Thoracic aorta (tissue), 2 donors: ENCODE measurements at places on chromosomes 4 and X. TPM values are rescaled to one million over a fixed set of nuclear protein-coding genes. Genes with fewer than 3 reads are reported as not detected.

The SYP gene
- 3.2 TPM for total RNA-seq

The HOPX gene
- 2.0 TPM for total RNA-seq

The GAGE1 gene
- total RNA-seq: not detected

The GPM6B gene
- total RNA-seq: 33.7 TPM

The SLC2A9 gene
- 17.5 TPM for total RNA-seq

The HPRT1 gene
- total RNA-seq: 20.7 TPM

The HDAC6 gene
- total RNA-seq: 125 TPM

The MAGEC2 gene
- not detected for total RNA-seq

The PNMA3 gene
- total RNA-seq: not detected

The FDCSP gene
- not detected for total RNA-seq

The FRAS1 gene
- 7.1 TPM for total RNA-seq

The VEGFC gene
- 20.4 TPM for total RNA-seq

The SPANXA2 gene
- 1.4 TPM for total RNA-seq

The ERVMER34-1 gene
- not detected for total RNA-seq

The MAGEA4 gene
- not detected for total RNA-seq

The FANCB gene
- 1.8 TPM for total RNA-seq

GRCh38 chr4:121195649-121196048 is 31.5 kb upstream of the TNIP3 start:
- H3K27ac ChIP-seq: no peak overlapping the region
- H3K27me3 ChIP-seq: no peaks in the 10 kb centered on the region
- H3K36me3 ChIP-seq: no peaks in the 10 kb centered on the region
- DNase-seq: no peak
- H3K4me3 ChIP-seq: no peak overlapping the region

DNA sequence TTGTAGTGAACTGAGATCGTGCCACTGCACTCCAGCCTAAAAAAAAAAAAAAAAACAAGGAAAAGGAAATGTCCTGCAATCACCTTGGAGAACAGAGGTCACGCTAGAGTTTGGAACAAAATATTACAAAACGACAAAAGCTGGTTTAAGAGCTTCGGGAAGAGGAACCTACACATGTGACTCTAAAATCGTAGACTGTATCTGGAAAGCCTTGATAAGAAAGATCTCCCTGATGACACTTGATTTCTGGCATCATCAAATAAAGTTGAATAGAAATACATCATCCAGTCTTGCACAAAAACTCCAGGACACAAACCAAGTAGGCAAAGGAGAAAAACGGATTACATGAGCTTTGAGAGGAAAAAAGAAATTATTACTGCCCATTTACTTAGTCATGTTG is 31.1 kb upstream of the DOCK11 start:
- no peak overlapping the region for H3K4me3 ChIP-seq
- no peaks in the 10 kb centered on the region for H3K36me3 ChIP-seq
- no peaks in the 10 kb centered on the region for H3K4me1 ChIP-seq
- H3K27me3 ChIP-seq: no peaks in the 10 kb centered on the region

GRCh38 chr4:153676984-153677383 is 7.1 kb upstream of the TLR2 start:
- no peaks in the 10 kb centered on the region for H3K27me3 ChIP-seq
- H3K36me3 ChIP-seq: no peaks in the 10 kb centered on the region
- no peak for DNase-seq
- no peak overlapping the region for H3K4me3 ChIP-seq

DNA sequence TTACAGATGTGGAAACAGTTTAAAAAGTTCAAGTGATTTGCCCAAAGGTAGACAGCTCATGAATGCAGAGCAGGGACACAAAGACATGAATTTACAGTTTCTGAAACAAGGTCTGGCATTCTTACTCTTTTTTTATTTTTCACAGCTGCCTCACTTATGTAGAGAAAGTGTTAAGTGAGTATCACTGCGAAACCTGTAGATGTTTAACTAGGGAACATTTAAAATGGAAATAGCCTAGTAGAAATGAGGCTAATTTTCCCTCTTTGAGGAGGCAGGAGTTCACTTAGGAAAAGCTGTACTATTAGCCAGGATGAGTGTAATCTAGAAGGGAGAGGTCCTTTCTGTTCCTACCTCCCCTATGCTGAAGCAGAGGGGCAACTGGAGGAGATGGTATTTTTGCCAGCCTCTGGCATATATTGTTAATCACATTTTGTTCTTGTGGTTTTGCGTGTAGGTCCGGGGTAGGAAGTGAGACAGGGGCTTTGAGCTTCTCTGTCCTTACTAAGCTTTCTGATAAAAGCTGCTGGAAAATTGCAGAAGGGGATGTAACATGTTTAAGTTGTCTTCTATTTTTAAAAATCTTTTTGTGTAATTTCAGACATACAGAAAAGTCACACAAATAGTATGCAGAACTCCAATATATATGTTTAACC is 492.8 kb upstream of the NR3C2 start:
- H3K27ac ChIP-seq: no peak overlapping the region
- H3K27me3 ChIP-seq: no peaks in the 10 kb centered on the region
- H3K4me1 ChIP-seq: no peaks in the 10 kb centered on the region
- H3K36me3 ChIP-seq: no peaks in the 10 kb centered on the region

DNA sequence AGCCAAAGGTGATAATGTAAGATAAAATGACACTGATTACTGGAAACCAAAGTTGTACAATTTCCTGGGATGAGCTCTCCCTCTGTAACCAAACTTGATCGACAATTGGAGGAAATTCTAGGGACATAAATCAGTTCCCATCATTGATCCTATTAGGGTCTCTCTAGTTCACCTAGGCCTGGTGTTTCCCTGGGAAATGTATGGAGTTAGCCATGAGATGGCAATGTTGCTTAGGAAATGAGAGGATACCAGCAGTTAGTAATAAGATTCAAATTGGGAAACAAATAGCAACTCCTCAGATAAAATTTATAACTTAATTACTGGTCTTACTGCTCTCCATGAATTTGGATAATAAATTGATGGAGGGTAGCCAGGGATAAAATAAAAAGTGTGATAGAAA is 52.2 kb downstream of the SPATA18 start:
- no peak for DNase-seq
- H3K4me1 ChIP-seq: peaks cover 3% of the 10 kb centered on the region
- no peaks in the 10 kb centered on the region for H3K36me3 ChIP-seq
- no peak overlapping the region for H3K4me3 ChIP-seq
- no peak overlapping the region for H3K27ac ChIP-seq

DNA sequence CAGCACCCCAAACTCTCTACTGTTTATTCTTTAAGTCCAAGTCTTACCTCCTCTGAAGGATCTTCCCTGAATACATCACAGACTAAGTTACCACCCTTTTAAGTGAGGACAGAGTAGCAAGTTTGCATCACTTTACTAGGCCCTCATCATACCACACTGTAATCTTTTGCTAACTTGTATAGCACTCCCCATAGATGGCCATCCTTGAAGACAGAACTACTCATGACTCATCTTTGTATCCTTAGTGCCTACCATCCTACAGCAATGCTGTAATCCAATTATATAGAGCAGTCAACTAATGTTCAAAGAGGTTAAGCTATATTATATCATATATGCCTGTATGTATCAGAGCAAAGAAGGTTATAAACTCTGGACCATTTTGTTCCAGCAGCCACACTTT is 101.4 kb downstream of the ADAMTS3 start:
- H3K27me3 ChIP-seq: no peaks in the 10 kb centered on the region
- no peak for DNase-seq
- H3K36me3 ChIP-seq: no peaks in the 10 kb centered on the region
- H3K4me1 ChIP-seq: no peaks in the 10 kb centered on the region
- no peak overlapping the region for H3K27ac ChIP-seq
- H3K4me3 ChIP-seq: no peak overlapping the region

- no peak for DNase-seq
- H3K4me3 ChIP-seq: no peak overlapping the region
- no peaks in the 10 kb centered on the region for H3K27me3 ChIP-seq
- no peak overlapping the region for H3K27ac ChIP-seq
These were observed 134.1 kb upstream of the ARHGEF9 start for GRCh38 chrX:63919081-63919480.

- H3K4me3 ChIP-seq: no peak overlapping the region
- H3K27me3 ChIP-seq: no peaks in the 10 kb centered on the region
- no peak overlapping the region for H3K27ac ChIP-seq
- no peaks in the 10 kb centered on the region for H3K36me3 ChIP-seq
- no peak for DNase-seq
These were observed 35.8 kb downstream of the KDM6A start for GRCh38 chrX:44908827-44909226.

DNA sequence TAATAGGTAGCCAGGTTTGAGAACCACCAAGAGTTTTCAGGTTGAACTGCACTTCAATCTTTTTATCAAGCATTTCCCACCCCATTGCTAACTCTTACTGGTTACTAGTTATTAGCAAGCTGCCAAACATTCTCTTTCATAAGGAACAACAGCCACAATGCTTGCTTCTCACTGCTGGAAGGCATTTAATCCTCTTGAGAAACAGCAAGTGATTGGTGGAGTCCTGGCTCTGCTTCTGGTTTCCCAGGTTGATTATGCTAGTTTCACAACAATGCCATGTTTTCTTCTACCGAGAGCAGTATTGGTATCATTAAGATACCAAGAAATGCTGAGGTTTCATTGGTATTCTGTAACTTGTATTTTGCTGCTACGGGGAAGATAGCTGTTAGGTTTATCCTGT is 32.2 kb upstream of the TXLNG start:
- H3K4me1 ChIP-seq: no peaks in the 10 kb centered on the region
- H3K27me3 ChIP-seq: no peaks in the 10 kb centered on the region
- no peak for DNase-seq
- H3K36me3 ChIP-seq: peaks cover 23% of the 10 kb centered on the region
- H3K4me3 ChIP-seq: no peak overlapping the region

- DNase-seq: no peak
- H3K4me3 ChIP-seq: no peak overlapping the region
- no peaks in the 10 kb centered on the region for H3K27me3 ChIP-seq
- no peak overlapping the region for H3K27ac ChIP-seq
These were observed 5.0 kb downstream of the P2RY10 start for GRCh38 chrX:78950009-78950835.

- H3K4me1 ChIP-seq: no peaks in the 10 kb centered on the region
- DNase-seq: no peak
- no peak overlapping the region for H3K4me3 ChIP-seq
- no peaks in the 10 kb centered on the region for H3K36me3 ChIP-seq
These were observed 7.8 kb downstream of the RXFP1 start for GRCh38 chr4:158529505-158529904.

GRCh38 chrX:23822397-23822796 is 39.4 kb downstream of the SAT1 start:
- no peaks in the 10 kb centered on the region for H3K27me3 ChIP-seq
- DNase-seq: no peak
- H3K27ac ChIP-seq: no peak overlapping the region
- no peak overlapping the region for H3K4me3 ChIP-seq
- H3K36me3 ChIP-seq: no peaks in the 10 kb centered on the region

- H3K36me3 ChIP-seq: no peaks in the 10 kb centered on the region
- H3K27me3 ChIP-seq: no peaks in the 10 kb centered on the region
- no peak overlapping the region for H3K4me3 ChIP-seq
- H3K4me1 ChIP-seq: peaks cover 10% of the 10 kb centered on the region
These were observed 111.5 kb downstream of the MID1 start for GRCh38 chrX:10508891-10509290.

DNA sequence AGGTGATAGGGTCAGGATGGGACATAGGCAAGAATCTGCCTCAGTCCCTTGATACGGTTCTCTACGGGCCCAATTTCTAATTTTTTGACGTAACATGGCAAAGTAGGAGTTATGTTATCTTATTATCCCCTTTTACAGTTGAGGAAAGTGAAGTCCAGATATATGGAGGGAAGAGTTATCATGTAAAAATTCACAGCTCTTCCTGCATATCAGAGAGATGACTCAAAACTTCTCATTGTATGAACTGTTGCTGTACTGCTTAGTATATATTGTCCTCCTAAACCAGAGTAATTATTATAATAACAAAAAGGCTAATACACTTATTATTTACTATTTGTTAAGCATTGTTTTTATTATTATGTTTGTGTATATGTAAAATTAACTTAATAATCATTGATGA is 260.5 kb upstream of the IGFBP7 start:
- H3K4me3 ChIP-seq: no peak overlapping the region
- no peaks in the 10 kb centered on the region for H3K36me3 ChIP-seq
- no peak for DNase-seq
- H3K4me1 ChIP-seq: no peaks in the 10 kb centered on the region
- no peaks in the 10 kb centered on the region for H3K27me3 ChIP-seq
- H3K27ac ChIP-seq: no peak overlapping the region

- peaks cover 96% of the 10 kb centered on the region for H3K4me1 ChIP-seq
- DNase-seq: no peak
- H3K4me3 ChIP-seq: no peak overlapping the region
- H3K27ac ChIP-seq: peak overlapping the region; percentile 83
- no peaks in the 10 kb centered on the region for H3K36me3 ChIP-seq
- no peaks in the 10 kb centered on the region for H3K27me3 ChIP-seq
These were observed 93.6 kb upstream of the MYOZ2 start for GRCh38 chr4:119041951-119042560.

DNA sequence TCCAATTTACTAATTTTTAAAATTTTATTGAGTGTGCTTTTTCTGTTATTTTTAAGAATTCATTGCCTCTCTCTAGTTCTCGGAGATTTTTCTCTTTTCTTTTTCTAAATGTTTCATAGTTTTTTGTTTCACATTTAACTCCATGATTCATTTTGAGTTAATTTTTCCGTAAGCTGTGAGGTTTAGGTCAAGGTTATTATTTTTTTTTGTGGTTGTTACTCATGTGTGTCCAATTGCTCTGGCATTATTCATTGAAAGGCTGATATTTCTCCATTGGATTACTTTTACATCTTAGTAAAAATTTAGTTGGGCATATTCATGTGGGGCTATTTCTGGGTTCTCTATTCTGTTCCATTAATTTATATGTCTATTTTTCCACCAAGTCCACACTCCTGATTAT is 220.8 kb downstream of the MID1IP1 start:
- H3K4me3 ChIP-seq: no peak overlapping the region
- no peak overlapping the region for H3K27ac ChIP-seq
- no peaks in the 10 kb centered on the region for H3K27me3 ChIP-seq
- no peaks in the 10 kb centered on the region for H3K36me3 ChIP-seq
- no peak for DNase-seq
- no peaks in the 10 kb centered on the region for H3K4me1 ChIP-seq

DNA sequence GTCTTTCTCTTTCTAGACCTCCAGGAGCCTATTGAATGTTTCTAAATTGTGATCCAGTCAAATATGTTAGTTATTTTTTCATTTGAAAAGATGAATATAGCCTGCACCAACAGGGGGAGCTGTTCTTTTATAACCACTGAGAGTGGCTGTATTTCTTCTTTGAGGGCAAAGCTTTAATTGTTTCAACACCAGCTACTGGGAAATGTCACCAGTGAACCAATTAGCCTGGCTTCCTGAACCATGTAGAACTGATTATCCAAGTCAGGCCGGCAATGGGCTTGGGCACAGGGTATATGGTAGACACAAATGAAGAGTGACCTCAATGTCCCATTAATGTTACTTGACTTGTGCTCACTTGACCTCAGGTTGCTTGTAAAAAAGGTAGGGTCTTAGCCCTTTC is 4.8 kb upstream of the DAPP1 start:
- no peaks in the 10 kb centered on the region for H3K27me3 ChIP-seq
- H3K4me3 ChIP-seq: no peak overlapping the region
- no peak overlapping the region for H3K27ac ChIP-seq

- no peaks in the 10 kb centered on the region for H3K36me3 ChIP-seq
- no peaks in the 10 kb centered on the region for H3K27me3 ChIP-seq
- H3K4me3 ChIP-seq: no peak overlapping the region
- peak overlapping the region; percentile 93 for H3K27ac ChIP-seq
These were observed 240.4 kb upstream of the PGRMC2 start for GRCh38 chr4:128527946-128528576.
